ENCODE measurements at places on chromosomes 7 and 10.

DNA sequence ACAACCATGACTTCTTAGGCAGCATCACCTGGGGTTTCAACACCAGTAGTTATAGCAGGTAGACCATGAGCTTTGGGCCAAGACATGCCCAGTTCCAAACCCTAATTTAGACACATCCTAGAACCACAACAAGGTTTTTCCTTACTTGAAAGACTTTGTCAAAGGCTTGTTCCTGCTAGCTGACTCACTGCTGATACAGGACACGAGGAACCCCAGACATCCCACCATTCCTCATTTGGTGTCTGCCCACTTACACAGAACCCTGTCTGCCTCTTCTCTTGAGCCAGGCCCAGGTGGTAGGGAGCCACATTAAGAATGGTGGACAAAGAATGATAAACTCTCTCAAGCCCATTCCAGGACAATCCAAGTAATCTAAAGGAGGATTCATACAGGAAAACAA is 109.0 kb downstream of the CCDC71L start:
- peak; percentile 60 for DNase-seq

DNA sequence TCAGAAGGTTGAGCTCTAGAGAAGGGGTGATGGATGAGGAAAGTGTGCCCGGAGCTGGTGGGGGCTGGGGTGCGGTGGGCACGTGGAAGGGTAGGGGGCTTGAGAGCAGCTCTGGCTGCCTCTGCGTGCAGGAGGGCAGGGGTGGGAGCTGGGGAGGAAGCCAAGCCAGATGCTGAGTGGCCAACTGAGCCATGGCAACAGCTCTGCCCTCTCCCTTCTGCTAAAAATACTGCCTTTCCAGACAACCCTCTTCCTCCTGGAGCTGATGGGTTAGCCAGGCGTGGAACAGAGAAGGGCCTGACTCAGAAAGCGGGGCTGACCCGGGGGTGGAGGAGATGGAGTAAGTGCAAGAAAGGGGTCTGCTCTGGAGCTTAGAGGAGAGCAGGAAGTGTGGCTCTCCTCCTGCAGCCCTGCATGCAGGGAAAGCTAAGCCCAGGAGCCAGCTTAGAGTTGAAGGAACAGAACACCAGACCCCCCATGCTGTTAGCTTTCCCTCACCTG is 114.6 kb upstream of the AGK start:
- DNase-seq: no peak

DNA sequence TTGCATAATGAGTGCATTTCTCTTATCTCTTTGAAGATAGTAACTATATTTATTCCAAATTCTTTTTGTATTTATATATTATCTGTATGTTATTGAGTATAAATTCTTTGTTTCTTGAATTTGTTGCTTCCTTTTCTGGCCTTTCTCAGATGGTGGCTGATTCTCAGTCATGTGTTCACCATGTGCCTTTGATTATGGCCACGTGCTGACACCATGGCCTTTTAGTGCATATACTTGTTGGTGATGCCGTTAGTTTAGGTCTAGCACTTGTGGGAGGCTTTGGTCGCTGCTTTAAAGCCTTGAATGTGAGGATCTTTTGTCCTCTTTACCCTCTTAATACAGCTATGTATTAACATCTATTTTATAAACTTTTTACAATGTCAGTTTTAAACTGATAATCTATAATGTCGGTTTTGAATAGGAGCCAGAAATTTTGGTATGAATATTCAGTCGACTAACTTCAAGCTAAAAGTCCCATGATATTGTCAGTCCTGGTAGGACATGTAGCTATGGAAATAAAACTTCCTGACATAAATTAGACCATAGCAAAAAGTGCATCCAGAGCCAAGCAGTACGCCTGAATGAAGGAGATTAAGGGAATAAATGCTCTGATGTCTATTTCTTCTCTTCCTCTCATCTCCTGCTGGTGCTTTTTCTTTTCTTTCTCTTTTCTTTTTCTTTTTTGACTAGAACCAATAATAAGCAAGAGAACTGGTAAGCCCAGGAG is 130.3 kb downstream of the GNAI1 start:
- DNase-seq: no peak

DNA sequence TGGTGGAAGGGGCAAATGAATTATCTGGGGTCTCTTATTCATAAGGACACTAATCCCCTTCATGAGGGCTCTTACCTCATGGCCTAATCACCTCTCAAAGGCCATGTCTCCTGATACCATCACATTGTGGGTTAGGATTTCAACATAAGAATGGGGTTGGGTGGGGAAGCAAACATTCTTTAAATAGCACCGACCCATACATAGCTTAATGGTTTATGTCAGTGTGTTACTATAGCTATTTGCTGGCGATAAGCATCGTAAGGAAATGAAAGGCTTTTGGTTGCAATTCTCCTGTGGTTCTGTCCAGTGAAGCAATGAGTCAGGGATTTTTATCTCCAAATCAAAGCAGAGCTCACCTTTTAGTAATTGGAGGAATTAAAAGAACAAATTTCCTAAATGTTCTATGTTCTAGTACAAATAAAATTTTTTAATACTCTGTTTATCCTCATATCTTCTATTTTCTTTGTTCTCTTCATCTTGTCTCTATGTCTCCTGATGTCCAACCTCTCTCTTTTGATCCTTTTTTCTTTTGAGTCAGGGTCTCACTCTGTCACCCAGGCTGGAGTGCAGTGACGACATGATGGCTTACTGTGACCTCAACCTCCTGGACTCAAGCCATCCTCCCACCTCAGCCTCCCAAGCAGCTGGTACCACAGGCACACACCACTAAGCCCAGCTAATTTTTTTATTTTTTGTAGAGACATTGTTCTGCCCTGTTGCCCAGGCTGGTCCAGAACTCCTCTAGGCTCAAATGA is 57.0 kb upstream of the GLCCI1 start:
- DNase-seq: no peak

DNA sequence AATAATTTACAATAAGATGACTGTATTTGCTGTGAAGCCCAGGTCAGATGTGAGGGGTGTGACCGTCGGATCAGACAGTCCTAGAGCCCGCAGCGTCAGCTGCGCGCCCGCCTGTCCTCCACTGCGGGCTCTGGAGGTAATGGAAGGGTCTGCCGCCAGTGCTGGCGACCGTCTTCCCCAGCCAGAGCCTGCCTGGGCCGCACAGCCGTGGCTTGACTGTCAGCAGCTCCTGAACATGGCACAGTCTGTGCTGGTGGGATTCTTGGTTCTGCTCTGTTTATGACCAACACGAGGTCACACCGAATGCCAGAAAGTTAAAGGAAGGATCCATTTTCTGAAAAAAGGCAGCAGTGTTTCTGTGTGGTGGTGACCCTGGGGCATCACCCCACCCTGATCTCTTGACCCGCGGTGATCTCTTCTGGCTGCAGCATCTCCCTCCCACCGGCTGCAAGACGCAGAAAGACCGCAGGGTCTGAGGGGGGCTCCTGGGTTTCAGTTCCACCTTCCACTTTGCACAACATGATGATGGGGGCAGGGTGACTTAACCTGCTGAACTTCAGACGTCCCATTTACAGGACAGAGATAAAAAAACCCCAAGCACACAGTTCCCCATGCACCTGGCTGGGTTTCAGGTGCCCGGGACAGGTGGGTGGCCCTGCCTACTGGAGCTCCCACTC is 103.7 kb downstream of the DNAJB6 start:
- DNase-seq: no peak

GRCh38 chr10:115657161-115657860 is 564.1 kb downstream of the ATRNL1 start:
- no peak for DNase-seq

DNA sequence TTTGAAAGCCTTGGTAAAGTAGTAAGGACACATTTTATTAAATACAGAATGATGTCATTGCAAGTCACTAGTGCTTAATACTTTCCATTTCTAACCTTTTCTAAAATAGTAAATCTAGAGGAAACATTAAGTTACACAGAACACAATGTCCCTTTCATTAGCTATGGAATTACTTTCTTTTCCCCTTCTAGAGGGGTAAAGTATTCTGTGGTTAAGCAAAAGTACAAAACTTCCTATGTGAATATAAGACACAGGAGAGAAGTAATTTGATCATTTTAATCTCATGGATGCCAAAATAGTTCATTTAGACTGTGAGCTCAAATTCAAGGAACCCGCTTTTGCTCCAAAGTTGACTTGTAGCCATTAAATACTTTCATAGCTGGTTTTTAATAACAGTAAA is 49.8 kb downstream of the SEMA3E start:
- DNase-seq: no peak

DNA sequence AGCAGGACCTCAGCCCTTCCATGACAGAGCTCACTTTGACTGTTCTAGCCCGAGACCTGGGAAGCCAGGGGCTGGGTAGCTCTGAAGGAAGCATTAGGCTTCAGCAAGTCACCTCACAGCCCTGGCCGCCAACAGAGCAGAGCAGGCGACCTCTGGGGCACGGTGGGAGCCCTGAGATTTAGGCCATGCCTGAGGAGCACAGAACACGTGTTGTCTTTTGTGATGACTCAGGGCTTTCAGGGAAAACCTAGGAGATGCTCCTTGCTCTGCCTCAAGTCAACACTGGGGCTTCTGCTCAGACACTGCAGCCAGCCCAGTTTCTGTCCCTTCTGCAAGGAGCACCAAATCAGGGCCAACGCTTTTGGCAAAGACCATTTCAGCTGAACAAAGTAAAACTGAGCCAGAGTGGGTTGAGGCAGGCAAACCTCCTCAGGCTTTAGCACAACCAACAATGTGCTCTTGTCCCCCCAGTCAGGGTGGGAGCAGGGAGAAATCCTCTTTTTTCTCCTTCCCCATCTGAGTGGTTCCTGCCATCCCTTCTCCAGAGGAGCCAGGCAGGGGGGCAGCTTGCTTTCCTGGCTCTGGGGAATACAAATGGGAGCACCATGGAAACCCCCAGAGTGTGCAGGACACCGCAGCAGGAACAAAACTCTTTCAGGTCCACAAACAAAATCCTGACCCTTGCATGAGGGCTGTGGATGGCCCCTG is 14.4 kb downstream of the CAMK2G start:
- DNase-seq: no peak

- no peak for DNase-seq
These were observed 2.9 kb upstream of the SGPL1 start for GRCh38 chr10:70812814-70813213.

DNA sequence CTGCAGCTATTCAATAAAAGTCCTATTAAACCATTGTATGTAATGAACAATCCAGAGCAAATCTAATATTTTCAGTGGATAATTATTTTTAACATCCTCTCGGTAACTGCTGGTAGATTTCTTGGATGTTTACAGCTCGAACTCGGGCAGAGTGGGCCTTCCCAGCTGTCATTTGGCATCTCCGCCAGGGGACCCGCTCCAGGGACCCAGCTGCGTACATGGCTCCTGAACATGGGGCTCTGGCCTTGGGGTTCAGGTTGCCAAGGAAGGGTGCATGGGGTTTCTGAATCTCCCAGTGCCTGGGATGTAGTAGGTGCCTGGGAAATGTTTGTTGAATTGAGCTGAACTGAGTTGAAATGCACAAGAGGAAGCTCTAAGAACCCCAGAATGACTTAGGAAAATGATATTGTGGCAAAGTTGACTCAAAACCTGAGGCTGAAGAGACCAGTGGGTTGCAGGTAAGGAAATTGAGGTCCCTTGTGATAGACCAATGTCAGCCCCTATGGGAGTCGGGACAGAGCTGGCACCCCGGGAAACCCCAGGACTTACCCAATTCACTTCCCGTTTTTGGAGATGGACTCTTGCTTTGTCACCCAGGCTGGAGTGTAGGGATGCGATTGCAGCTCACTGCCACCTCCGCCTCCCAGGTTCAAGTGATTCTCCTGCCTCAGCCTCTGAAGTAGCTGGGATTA is 228.4 kb downstream of the CUX1 start:
- peak; percentile 89 for DNase-seq

DNA sequence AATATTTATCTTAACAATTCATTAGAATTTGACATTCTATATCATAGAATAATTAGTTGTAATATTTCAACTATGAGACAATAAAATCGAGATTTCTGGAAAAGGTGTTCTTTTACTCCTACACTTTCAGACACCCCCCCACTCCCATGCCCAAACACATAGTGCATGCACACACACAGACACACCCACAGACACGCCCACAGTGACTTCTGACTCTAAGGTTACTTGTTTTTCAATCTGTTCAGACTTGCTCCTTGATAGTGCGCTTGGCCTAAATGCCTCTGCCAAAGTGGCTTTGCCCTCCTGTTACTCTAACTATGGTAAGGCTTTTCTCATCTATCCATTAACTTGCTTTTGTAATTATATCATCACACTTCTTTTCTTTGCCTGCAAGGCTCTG is 144.0 kb upstream of the PPP1R3A start:
- DNase-seq: no peak

All from inflammatory macrophage treated with lipopolysaccharide for 1 hour (primary cell).